ENCODE measurements at places on chromosomes 1 and 21.

- DNase-seq: no peak
Measured at GRCh38 chr1:94961988-94962387, 35.1 kb upstream of the CNN3 start.

DNA sequence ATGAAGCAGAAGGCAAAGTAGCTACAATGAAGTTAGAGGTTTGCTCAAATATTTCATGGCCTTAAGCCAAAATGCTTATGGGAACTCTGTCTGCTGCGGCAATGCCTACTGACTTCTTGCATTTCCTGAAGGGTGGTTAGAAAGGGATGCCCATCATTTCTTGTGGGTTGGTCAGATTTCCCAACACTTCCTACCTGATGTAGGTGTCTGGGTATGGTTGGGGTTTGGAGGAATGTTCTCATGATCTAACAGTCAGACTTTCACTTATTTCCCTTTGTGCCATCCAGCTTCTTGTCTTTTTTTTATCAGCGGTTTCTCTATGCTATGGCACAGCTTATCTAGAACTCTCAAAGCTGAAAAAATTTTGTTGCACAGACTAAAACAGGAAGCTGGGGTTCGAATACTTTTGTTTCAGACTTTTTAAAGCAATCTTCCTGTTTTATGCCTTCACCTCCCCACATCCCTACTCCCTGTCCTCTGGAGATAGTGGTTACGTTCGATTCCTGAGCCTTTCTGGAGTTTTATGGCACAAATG is 307.7 kb downstream of the USP25 start:
- DNase-seq: no peak

DNA sequence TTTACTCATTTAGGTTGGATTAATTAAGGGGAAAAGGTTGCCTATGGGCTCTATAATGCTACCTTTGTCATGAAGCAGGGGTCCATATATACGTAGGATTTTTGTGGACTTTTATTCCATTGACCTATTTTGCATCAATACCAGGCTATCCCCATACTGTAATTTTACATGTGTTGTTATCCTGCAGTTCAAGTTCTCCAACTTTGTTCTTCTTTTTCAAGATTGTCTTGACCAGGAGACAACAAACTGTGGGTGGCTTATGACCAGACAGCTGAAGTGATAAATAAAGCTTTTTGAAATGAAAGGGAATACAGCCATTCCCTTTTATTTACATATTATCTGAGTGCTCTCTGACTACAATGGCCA is 345.7 kb downstream of the BARHL2 start:
- DNase-seq: no peak

- no peak for DNase-seq
Measured at GRCh38 chr1:232893481-232894313, 56.7 kb upstream of the NTPCR start.

DNA sequence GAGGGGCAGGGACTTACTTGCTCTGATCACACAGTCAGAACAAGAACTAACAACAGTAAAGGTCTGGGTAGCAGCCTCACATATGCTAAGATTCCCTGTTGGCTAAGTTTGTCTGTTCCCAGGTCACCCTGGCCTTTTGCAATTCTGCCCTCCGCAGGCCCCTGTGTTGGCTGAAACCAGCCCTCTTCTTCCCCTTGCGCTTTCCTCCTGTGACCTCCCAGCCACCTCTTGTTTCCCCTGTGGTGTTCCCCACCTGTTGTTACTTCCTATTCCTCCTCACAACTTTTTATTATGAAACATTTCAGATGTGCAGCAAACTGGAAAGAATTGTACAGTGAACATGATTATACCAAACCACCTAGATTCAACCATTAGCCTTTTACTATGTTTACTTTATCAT is 23.4 kb downstream of the MAPKAPK2 start:
- no peak for DNase-seq

DNA sequence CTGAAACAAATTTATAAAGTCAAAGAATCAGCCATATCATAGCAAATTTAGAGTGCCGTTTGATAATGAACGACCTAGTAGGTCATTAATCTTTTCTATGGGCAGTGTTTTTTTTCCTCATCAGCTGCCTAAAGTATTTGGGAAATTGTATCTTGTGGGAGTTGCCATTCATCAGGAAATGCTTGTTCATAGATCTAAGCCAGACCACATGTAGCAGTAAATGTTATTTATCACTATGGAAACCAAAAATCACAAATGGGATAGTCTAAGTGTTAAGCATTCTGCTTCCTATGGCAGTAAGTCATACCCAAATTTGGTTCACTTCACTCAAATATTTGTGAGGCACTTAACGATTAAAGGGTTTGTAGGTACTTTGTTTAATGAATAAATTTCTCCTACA is 52.9 kb downstream of the LRRC8D start:
- no peak for DNase-seq

DNA sequence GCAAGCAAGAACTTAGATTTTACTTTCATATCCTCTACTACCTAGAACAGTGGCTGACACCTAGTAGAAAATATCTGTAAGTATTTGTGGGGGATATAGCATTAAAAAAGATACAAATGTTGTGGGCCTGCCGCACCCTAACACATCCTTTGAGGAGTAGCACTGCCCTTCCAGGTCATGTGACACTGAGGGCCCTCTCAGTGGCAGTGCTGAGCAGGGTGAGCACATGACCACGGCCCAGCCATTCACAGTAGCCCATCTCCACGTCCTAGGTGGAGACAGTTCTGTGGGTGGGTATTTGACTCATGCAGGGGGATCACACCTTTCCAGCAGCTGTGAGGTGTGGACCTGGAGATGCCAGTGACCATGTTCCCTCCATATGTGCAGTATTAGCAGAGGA is 108.9 kb downstream of the OMA1 start:
- no peak for DNase-seq

DNA sequence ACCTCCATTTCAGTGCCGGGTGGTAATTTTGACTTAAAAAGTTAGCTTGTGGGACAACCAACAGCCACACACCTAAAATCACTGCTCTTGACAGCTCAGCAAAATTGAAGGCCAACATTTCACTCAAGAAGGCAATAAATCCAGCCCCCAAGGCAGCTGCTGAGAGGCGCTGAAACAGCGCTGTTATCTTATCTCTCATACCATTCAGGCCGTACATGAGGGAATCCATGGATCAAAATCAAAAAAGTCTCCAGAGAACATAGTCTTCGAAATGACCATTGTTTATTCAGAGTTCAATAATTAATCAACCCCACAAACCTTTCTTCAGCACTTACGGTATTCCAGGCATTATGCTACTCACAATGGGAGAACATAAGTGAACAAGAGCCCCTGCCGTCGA is 38.5 kb downstream of the ZBTB18 start:
- no peak for DNase-seq

DNA sequence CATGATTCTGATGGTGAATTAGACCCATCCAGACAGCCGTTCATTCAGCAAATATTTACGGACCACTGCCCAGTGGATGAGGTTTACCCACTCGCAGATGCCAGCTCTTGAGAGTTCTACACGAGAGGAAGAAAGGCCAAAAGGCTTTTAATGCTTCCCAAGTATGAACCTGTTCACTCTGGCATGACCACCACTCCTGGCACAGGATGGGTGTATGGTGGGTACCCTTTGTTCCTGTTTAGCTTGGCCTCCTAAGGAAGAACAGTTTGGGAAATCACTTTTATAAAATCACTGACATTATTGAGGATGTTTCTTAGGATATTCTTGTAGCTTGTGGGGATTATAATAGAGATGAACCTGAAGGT is 67.2 kb downstream of the HMGB4 start:
- DNase-seq: no peak

DNA sequence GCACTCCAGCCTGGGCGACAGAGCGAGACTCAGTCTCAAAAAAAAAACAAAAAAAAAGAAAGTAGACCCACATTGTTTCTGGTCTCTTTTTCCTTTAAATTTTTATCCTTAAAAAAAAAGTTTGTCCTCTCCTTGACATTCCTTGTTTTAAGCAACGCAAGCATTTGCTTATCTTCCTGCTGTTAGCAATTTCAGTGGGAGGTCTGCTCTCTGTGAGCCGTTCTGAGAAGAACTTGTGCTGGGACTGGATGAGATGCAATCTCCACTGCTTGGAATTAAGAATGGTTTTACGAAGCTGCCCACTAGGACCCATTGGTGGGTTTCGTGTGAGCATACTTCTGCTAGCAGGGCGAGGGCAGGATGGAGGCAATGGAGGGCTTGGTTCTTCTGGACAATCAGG is 225.1 kb upstream of the TMEM51 start:
- no peak for DNase-seq

DNA sequence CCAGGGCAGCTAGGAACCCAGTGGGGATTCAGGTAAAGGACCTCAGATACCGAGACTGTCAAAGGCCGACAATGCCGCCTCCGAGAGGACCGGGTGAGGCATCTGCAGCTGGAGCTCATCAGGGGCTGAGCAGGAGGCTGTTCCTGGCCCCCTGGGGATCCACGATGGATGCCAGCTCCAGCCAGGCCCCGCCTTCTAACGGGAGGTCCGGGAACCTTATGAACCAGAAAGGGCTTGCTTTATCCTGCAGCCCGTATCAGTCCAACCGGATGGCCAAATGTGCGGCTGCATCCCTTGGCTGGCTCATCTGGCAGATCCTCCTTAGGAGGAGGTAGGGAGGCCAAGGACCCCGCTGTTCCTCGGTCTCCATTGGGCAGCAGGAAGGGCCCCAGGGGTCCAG is 32.0 kb downstream of the SLC45A1 start:
- DNase-seq: no peak

DNA sequence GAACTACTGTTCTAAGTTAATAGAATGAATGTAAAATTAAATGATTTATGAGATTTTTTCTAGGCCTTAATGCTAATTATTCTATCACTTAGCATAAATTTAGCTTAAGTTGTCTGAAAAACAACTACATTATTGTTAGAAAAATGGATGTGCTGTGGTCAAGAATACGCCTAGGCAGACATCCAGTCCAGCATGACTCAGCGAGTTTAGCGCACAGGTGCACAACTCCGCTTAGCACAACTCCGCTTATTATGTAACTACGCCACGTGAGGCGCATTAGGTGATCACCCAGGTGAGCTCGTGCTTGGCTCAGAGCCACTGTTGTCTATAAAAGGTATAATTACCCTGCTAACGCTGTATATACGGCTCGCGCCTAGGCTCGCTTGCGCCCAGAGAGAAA is 1043.6 kb upstream of the ADGRL4 start:
- no peak for DNase-seq

- DNase-seq: no peak
Measured at GRCh38 chr1:212962509-212962908, 12.2 kb downstream of the VASH2 start.

DNA sequence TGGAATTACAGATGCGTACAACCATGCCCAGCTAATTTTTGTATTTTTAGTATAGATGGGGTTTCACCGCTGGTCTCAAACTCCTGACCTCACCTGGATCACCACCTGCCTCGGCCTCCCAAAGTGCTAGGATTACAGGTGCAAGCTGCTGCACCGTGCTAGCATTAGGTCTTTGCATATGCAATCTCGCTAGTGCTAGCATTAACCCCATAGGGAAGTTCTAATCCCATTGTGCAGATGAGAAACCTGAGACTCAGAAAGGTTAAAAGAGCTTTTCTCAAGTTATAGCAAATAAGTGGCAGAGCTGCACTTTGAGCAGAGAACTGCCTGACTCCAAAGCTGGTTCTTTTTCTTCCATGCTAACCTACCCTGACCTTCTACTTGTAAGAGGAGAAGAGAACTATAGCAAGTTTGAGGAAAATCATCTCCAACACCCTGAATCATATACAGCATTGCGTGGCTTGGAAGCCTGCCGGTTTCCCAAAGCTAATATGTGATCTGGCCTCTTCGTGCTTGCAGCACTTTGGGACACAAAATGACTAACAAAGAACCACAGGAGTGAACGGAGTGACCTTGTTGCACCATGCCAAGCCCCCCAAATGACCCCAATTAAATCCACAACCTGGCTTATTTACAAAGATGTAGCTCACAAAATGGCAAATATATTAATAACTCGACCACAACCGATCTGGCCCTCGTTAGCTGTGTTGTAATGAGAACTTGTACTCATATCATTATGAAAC is 185.1 kb downstream of the TM2D1 start:
- DNase-seq: no peak

DNA sequence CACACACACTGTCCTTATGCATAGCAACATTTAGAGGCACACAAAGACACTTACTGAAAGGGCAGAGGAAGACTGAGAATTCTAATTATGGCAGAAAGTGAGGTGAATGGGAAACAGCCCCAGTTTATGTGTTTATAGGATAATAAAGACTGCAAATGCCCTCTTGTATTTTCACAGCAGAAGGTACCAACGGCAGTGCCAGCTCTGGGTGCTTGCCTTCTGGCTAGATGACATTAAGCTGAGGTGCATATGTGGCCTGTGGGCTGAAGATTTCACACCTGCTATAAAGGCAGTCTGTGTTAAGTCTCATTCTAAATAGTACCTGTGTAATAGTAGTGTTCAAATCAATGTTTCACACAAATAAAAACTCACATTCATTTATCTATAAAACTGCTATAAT is 347.2 kb upstream of the ZRANB2 start:
- DNase-seq: no peak

DNA sequence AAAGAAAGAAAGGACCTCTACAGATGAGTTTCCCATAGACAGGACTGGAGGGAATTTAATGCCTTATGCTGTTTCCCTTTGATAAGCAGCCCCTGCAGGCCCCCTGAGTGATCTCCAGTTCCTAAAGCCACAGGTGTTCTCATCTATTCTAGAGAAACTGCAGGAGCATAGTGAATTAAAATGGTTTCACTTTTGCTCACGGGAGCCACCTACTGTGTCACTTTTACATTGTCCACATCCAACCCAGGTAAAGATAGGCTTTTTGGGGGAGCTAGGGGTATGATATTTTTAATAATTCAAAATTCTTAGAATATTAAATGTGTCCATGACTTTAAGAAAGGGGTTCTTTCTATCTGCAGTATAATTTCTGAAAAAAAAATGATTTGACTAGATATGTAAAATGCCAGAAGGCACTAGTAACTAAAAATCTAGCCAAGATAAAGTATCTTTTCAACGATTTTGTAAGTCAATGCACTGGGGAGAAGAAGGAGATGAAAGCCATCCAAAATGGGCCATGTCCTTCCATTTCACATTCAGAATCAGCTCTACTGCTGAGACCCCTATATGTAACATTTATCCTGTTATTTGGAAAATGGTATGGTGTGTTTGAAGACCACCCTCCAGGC is 267.3 kb upstream of the DUSP10 start:
- no peak for DNase-seq

DNA sequence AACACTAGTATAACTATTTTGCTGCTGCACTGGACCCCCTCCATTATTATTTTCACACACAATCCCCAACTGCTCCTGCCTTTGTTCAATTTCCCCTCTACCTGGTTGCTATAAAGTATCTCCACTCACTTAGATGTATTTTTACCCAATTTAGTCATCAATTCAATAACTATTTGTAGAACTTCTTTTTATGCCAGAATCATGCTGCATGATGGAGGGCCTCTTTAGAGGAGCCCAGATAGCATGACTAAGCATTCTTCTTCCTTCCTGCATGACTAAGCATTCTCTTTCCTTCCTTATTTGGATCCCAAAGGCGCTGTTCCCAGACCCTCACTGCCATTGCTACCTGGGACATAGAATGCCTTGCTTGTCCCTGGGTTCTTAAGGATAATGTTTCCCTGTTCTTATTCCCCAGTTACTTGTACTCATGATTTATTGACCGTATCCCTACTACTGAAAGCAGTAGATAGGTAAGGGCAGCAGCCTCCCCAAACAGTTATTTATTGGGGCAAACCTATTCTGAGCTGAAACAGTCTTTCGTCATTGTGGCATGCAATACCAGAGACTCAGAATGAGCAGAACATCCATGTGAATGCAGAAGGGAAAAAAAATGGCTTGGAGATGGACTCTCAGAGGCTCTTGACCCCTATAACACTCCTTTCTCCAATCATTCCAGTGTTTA is 89.3 kb upstream of the AKT3 start:
- DNase-seq: no peak

All from vagina (tissue), 2 donors.